ENCODE measurements at places on chromosomes 1 and 21.
A peak's percentile ranks its signal among the peaks of the same experiment; 100 is the strongest.

DNA sequence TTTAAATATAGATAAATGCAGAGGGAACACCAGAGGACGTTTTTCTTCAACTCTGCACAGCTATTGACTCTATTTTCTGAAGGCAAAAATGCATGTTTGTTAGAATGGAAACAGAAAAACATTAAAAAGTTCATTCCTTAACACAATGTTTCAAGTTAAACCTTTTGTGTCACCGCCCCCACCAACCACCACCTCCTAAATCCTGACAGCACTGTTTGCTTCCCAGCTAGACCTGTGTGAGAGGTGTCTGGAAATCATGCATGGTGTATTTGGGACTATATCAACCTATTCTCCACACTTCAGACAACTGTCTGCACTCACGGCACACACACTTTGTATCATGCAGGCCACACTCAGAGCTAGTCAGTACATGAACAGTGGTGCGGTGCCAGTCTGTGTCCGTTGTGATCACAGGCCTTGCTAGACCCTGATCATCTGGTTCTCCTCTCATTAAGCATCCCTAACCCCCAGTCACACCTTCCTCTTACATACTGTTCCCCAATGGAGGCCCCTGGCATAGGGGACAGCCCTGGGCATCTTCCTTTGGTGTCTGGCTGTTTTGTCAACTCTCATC is 123.8 kb downstream of the ZZZ3 start:
- DNase-seq: no peak

DNA sequence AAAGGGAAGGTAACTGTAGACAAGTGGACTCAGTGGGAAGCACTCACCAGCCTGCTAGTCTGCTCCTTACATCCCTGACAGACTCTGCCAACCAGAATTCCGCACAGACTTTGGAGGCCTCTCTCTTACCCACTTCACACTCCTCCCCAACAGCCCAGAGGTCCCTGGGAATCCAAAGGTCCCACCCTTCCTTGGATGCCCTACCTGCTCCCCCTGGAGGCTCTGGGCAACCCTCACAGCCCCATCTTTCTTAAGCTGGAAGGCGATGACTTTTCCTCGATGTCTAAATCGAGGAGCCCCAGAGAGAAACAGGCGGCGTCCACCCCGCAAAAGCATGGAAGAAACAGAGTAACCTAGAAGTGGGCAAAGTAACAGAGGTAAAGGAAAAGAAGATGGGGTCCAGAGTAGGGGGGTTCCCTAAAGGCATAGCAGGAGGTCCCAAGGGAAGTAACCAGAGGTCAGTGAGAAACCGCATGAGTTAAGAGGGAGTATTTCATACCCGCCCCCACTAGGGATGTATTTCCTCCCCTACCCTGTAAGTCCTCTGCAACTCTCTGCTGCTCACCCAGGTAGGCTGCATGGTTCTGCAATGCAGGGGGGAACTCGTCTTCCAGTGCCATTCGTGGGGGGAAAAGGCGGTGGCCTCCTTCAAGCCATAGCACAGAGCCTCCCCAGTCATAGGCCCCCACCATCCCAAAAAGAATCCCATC is 8.4 kb downstream of the ITGA10 start:
- DNase-seq: no peak

- DNase-seq: no peak
Observed at GRCh38 chr21:31498985-31499384, 154.9 kb upstream of the TIAM1 start.

- no peak for DNase-seq
Observed at GRCh38 chr1:14652840-14653239, 54.4 kb downstream of the KAZN start.

GRCh38 chr21:44902268-44903049 is 18.2 kb downstream of the ITGB2 start:
- DNase-seq: no peak

- DNase-seq: no peak
Observed at GRCh38 chr1:55326496-55327243, 111.5 kb upstream of the USP24 start.

DNA sequence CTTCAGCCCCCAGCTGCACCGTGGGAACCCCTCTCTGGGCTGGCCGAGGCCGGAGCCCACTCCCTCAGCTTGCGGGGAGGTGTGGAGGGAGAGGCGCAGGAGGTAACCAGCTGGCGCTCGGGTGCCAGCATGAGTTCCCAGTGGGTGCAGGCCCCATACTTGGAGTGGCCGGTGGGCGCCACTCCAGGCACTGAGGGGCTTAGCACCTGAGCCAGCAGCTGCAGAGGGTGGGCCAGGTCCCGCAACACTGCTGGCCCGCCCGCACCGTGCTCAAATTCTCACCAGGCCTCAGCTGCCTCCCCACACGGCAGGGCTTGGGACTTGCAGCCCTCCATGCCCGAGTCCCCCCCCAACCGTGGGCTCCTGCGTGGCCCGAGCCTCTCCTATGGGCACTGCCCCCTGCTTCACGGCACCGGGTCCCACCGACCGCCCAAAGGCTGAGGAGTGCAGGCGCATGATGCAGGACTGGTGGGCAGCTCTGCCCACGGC is 47.2 kb downstream of the LRRC53 start:
- DNase-seq: peak; percentile 22

GRCh38 chr1:156896490-156897033 is 3.0 kb downstream of the PEAR1 start:
- DNase-seq: no peak

- peak; percentile 44 for DNase-seq
Observed at GRCh38 chr1:47755101-47755990, 241.8 kb downstream of the TRABD2B start.

GRCh38 chr1:170530972-170531757 is 801 bp upstream of the GORAB start:
- DNase-seq: peak; percentile 39

DNA sequence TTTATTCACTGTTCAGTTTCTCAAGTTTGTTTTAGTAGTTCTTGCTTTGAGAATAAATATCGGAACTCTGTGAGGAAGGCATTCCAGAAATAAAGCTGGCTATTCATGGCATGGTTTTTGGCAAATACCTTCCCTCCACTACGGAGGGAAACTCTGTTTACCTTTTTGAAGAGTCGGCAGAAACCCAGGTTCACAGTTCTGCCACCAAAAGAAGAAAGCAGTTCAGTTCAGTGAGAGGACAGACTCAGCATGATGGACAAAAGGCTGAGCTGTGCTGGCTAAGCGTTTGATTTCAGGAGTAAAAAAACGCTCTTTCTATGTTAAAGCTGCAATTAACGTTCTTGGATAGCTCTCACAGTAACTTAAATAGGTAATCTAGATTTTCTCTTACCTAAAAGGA is 42.4 kb downstream of the CNN3 start:
- no peak for DNase-seq

DNA sequence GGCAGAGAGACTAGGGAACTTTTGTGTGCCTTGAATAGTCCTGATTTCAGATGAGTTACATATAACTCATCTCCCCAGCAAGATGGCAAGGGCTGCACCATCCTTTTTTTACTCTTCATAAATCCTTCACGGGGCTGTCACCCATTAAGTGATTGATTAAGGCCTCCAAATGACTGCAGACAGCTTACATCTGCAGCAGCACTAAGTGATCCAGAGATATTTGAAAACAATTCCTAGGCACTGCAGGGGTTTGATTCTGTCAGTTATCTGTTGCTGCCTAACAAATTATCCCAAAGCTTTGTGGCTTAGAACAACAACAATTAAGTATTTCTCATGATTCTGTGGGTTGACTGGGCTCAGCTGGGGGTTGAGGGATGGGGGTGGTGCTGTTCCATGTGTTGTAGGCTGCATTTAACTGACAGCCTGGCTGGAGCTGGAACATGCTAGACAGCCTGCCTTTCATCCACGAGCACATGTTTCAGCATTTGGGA is 19.3 kb downstream of the TEX38 start:
- no peak for DNase-seq

GRCh38 chr1:3213730-3214129 is 144.7 kb downstream of the PRDM16 start:
- DNase-seq: no peak

GRCh38 chr1:18941221-18942141 is 15.0 kb downstream of the IFFO2 start:
- no peak for DNase-seq

GRCh38 chr1:117659550-117660270 is 53.9 kb downstream of the TENT5C start:
- DNase-seq: no peak

DNA sequence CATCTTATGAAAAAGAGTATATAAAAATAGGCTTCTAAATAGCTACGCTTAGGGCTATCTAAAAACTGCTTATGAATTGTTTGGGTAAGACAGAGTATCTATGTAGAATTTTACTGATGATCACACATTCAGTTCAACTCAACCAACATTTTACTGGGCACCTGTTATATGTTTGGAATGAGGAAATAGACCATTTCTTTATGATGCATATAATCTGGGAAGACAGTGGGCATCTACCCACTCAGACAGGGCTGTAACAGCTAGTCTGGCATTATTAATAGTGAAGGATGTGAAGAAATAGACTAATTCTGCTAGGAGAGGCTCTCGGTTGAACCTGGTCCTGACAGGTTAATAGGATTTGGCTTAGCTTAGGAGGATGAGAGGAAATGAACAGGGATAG is 56.9 kb downstream of the TIAM1 start:
- DNase-seq: no peak

DNA sequence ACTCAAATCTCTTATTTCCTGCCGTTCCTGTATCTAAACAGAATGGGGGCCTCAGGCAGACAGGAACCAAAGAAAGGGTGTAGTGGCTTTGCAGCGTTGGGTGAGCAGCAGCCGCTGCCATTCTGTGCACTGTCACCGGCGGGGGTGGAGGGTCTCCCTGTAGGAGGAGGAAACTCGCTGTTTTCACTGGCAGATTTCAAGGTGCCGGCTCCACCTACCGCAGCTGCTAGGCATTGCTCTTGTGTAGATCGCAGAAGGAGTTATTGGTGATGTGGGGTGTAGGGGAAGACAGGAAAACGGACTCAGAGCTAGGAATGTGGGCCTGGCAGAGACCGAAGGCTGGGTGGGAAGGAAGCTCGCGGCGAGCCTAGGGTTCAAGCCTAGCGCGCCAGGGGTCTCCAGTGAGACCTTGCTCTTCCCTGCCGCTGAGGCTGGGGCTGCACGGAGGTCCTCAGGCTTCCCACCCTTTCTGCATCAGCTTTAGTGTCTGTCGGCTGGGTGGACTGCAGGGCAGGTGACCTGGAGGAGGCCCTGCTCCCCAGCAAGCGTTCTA is 20.8 kb downstream of the ATP5PO start:
- peak; percentile 83 for DNase-seq

DNA sequence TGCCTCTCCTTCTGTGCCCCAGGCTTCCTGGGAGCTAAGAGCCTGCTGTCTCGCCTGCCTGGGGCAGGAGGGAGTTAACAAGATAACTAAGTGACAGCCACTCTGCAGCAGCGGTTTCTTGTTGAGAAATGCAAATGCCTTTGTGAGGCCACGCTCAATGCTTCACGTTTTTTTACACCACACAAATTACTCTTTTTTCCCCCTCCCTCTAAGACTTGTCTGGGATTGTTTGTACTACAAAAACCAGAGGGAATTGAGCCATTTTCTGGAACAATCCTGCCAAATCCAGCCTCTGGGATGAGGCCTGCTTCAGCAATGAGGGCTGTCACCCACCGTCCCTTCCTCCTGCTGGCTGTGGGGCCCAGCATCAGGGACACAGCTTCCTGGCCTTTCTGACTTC is 119.6 kb downstream of the ACTL8 start:
- no peak for DNase-seq

GRCh38 chr1:235504122-235504493 is at the start of gene B3GALNT2:
Gene B3GALNT2 (minus strand): TSS chr1:235504452. CDS start chr1:235504252, 200 bp downstream.
- no peak for DNase-seq

DNA sequence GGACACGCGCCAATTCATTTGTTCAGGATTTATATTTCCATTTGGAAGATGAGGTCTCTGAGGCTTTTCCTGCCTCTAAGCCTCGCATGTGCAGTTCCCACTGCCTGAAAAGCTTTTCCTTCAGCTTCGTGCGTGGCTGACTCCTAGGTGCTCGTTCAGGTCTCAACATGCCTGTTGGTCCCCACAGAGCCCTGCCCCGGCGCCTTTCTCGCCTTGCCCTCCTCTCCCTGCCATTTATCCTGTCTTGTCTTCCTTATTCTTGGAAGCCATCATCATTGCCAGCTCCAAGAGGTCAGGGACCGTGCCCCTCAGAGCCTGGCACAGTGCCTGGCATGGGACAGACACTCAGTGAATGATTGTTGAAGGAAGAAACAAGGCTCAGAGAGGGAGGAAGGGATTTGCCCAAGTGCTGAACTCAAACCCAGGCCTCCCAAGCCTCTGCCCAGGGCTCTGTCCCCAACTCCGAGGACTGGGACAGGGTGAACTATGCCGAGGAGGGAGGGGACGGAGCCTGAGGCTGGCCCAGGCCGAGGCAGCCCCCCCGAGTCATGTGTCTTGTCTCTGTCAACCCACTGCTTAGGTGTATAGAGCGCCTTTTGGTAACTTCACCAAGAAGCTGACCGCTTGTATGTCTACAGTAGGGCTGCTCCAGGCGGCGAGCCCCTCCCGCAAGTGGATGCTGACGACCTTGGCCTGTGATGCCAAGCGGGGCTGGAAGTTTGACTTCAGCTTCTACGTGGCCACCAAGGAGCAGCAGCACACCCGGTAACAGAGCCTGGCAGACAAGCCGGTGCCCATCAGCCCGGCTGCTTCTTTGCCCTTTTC is 47.3 kb downstream of the DISP3 start:
- DNase-seq: no peak

GRCh38 chr1:145995148-145995881 is 1.1 kb downstream of the TXNIP start:
- DNase-seq: no peak

GRCh38 chr1:42456754-42457089 is 379 bp downstream of the PPCS start:
- no peak for DNase-seq

GRCh38 chr21:26351661-26352060 is 181.1 kb upstream of the APP start:
- DNase-seq: no peak

DNA sequence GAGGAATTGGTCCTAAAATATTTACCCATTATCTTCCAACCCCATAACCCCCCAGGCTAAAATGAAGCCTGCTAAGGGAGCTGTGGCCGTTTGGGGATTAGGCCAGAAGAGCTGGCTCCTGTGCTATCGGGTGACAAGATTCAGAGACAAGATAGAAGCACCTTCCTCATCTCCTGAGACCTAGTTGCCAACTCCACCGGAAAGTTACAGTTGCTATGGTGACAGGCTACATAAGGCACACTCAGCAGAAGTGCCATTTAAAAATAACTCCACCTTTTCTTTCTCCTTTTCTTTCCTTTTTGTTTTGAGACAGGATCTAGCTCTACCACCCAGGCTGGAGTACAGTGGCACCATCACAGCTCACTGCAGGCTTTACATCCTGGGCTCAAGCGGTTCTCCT is 43.6 kb upstream of the ROR1 start:
- DNase-seq: no peak

DNA sequence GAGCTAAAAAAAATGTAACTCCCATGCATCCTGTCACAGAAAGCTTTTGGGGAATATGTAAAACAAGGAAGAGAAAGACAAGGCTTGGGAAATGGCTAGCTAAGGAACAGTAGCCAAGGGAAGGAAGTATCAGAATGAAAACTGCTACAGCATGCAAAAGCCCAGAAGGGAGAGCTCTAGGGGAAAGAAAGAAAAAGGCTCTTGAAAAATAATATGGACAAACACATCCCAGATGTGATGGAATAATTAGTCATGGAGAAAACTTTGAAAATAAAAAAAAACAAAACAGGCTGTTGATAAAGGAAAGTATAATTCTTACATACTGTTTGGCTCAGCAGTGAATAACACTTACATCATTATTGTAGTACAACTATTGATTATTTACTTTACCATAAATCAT is 47.9 kb upstream of the VCAM1 start:
- DNase-seq: no peak

All from left ventricle myocardium superior (tissue), 1 donor.